Cerebellar cortex (tissue), 1 donor: ENCODE measurements at places on chromosomes 6 and 20.

- peak; percentile 66 for DNase-seq
Measured at GRCh38 chr6:83055366-83055964, 10.2 kb downstream of the UBE3D start.

DNA sequence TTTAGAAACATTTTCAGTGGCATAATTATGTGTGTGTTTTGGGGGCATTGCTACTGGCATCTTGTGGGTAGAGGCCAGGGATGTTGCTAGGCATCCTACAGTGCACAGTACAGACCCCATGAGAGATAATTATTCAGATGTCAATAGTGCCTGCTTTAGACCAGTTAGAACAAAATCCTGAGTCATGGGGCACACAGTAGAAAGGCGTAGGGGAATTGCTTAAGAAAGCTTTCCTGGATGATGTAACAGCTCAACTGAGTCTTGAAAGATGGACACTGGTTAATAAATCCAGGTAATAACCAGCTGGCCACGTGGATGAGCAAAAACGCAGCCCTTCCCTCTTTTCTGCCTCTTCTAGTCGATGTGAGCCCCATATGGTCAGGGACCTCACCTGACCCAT is 51.1 kb downstream of the KCNB1 start:
- no peak for DNase-seq

GRCh38 chr6:46590765-46591164 is 61.9 kb downstream of the CYP39A1 start:
- no peak for DNase-seq

DNA sequence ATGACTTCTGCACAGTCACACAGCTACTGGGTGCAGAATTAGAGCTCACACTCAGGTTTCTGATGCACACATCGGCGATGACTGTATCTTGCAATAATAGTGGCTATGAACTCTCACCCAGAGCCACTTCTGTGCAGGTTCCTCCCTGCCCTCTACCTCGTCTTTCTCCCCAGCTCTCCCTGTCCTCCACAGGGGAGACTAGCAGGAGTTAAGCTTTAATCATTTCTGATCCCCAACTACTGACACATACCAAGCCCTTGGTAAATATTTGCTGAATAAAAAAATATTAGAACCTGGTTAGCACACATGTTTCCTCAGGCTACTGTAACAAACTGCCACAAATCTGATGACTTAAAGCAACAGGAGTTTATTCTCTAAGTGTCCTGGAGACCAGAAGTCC is 222.7 kb upstream of the FOXA2 start:
- DNase-seq, result no peak

DNA sequence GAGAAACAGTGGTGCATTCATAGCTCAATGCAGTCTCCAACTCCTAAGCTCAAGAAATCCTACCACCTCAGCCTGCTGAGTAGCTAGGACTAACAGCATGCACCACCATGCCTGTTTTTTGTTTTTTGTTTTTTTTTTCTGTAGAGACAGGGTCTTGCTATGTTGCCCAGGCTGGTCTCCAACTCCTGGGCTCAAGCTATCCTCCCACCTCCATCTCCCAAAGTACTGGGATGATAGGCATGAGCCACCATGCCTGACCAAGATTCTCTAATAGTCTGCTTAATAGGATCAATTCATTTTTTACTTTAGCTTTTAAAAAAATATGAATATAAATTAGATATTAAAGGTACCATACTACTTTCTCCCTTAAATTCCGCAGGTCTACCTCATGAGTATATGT is 152.3 kb upstream of the BEND3 start:
- DNase-seq, result no peak

DNA sequence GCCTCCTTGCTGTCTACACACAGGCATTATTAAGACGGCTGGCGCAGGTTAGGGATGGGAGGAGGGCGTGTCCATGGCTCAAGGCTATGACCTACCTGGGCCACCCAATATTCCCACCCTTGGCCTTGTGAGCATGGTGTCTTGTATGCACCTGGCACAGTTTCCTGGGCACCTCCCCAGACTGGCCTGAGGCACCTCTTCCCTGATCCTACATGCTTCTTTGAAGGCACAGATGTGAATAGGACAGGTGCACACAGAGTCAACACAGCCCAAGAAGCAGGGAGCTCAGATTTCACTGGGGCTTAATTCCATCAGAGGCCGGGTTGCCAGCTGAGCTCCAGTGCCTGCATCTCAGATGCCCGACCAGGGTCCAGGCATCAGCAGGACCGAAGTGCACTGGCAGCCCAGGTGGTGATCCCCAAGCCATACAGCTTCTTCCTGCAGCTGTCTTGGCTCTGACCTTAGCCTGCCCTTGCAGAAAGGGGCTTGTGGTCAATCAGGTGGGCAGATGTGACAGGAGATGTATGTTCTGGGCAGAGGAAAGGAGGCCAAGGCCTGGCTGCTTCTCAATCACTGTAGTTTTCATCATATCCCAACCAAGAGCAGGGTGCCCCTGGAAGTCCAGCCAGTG is 287.7 kb downstream of the CLIC5 start:
- no peak for DNase-seq

GRCh38 chr20:57983082-57983481 is 245.4 kb downstream of the ANKRD60 start:
- DNase-seq, result no peak

DNA sequence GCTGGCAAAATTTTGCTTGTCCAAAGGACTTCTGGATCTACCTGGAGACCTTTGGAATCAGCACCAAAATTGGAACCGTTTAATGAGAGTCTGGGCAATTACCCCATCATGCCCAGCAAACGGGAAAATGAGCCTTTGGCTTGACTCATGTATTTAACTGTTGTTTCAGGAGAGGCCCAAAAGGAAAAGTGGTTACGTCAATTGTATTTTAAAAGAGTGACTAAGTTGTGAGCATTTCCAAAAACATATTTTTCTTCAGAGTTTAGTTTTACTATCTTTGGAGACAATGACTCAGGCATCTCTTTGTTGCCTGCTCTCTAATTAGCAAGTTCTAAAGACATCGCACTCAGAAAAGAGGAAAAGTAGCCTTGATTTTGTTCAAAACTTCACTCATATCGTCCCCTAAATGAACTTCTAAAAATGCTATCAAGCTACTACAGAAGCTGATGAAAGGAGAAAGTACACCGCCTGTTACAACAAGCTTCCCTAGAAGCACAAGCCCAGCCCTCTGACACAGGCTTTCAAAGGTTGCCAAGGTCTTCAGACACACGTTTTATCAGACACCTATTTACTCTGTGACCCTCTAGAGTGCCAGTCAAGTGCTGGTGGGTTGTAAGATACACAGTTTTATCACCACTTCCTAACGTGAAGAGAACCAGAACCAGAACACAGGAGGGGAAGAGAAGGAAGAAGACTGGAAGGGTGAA is 146.2 kb downstream of the TBX18 start:
- no peak for DNase-seq

DNA sequence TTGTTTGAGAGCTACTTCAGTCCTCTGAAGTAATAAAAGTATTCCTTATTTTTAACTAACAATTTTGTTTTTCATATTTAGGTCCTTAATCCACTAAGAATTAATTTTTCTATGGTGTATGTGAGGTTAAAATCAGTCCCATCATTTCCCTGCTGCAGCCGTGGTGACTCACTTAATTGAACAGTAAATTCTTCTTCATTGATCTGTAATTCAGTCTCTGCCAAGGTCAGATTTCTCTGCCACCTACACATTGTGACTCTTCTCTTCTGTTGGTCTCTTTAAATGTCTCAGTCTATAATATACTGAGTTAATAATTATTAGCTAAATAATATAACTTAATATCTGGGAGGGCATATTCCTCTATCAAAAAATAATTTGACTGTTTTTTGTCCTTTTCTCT is 262.3 kb downstream of the UTRN start:
- no peak for DNase-seq

GRCh38 chr6:36347621-36348020 is 10.9 kb upstream of the BNIP5 start:
- no peak for DNase-seq

DNA sequence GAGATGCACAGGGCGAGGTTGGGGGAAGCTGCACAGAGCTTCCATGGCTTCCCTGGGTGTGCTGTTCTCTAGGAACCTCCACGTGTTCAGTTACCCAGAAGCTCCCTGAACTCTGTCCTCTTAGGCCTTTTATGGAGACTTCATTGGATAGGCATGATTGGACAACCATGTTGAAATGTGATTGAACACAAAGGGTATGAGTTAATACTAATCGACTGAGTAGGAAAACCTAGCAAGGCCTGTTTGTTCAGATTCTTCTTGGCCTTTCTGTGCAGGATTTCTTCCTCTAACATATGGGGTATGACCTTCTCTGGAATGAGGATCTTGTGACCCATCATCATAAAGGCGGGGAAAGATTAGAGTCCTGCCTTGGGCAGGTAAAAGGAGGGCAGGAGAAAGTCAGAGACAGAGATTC is 70.7 kb upstream of the SMIM29 start:
- DNase-seq, result no peak

DNA sequence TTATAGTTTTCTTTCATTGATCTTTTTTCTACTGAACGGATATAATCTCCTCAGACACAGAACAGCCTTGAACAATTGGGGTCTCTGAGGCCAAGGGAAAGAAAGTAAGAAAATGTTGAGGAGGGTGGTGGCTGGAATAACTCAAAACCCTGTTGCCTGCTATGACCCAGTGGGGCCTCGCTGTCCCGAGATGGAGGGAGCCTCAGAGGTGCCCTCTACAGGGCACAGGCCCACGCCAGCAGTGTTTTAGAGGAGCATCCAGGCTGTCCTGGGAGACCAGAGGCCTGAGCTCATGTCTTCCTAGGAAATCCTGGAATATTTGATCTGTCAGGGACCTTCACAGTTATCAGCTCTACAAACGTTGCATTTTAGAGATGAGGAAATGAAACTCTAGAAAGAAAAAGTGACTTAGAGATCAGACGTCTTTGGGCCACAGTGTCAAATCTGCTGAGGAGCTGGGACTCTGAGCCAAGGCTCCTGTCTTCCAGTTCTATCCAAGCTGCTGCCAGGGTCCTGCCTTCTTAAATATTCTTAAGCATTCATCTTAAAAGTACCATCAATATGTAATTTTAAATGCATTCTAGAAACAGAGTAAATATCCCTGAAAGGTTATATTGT is 26.3 kb downstream of the ALDH5A1 start:
- peak; percentile 41 for DNase-seq

- DNase-seq, result no peak
Measured at GRCh38 chr6:43952746-43953145, 174.5 kb downstream of the MRPL14 start.

DNA sequence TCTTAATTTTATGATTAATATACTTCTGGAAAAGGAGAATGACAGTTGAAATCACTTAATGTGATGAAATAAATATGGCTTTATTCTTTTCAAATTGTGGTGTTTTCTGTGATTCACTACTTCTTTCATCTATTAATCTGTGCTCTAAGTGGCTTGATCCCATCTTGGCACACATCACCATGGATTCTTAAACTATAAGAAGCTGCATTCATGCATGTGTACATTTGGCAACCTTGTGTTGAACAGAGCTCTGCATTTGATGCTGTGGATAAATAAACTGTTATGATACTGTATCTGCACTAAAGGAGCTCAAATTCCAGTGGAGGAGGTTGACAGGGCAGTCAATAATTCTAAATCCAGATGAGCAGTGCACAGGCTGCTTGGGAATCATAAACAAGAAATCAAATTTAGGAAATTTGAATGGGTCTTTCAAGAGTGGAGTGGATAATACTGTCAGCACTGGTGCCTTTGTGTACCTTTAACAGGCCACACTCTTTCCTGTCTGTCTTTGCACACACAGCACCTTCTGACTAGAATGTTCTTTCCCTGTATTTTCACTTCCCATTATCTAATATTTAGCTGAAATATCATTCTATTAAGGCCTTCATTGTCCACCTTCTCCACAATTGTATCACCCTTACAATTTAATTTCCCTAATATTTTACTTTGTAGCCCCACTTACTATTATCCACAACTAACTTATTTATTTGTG is 252.9 kb downstream of the GRM1 start:
- DNase-seq, result no peak

- DNase-seq, result no peak
Measured at GRCh38 chr6:122042380-122042779, 357.1 kb upstream of the HSF2 start.

- DNase-seq, result no peak
Measured at GRCh38 chr20:57819291-57819690, 109.5 kb upstream of the PMEPA1 start.

- DNase-seq, result no peak
Measured at GRCh38 chr6:167567142-167568033, 242.5 kb downstream of the TTLL2 start.

- DNase-seq, result peak; percentile 44
Measured at GRCh38 chr20:1415667-1416468, 23.0 kb upstream of the FKBP1A start.

GRCh38 chr6:130852844-130853554 is 25.8 kb downstream of the SMLR1 start:
- DNase-seq, result no peak

GRCh38 chr6:135235716-135236115 is 54.6 kb downstream of the MYB start:
- no peak for DNase-seq

GRCh38 chr6:147486683-147487082 is 21.8 kb upstream of the SAMD5 start:
- DNase-seq, result no peak

GRCh38 chr20:17611540-17612286 is 41.8 kb downstream of the DSTN start:
- no peak for DNase-seq

DNA sequence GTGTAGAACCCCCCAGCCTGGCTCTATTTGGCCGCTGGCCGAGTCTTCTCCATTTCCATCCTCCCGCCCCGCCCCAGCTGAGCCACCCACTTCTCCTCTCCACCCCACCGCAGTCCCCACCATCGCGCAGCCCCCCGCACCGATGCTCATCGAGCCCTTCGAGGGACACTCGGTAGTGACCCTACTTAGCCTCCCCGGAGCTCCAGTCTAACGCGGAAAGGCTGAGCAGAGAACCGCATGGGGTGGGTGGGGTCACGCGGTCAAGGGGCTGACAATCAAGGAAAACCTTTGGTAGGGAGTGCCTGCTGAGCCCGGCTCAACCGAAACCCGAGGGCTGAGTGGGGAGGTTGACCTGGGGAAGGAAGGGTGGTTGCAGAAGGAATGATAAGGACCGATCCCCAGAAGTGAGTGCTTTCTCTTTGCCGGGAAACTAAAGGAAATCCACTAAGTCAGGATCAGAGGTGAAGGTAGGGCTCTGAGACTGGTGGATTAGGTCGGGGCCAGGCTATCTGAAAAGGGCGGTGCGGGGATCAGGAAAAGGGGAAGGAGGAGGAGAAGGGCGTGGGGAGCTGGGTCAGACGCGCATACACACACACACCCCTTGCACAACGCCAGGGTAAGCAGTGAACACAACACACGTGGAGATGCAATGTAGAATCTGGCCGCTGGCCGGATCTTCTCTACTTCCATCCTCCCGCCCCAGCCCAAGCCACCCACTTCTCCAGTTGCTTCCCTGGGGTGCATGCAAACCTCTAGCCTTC is 49.8 kb downstream of the CPXM1 start:
- DNase-seq, result no peak
